ENCODE measurements at places on chromosomes 5 and 9.

DNA sequence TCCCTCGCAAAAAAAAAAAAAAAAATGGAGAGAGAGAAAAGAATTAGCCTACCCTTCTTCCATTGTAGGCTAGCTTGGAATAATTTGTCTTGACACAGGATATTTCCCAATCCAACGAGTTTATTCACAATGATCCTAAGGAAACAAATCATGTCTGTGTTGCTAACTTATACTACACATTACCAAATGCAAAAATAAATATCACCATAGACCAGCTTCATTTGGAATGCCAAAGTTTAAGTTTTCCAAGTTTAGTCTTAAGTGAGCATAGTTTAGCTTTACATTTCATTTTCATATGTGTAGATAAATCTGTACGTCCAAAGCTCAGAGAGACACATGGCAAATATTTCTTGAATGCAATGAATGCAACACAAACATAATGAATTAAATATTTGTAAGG lies 1106.2 kb upstream of the DMAC1 start:
- no peak for DNase-seq

DNA sequence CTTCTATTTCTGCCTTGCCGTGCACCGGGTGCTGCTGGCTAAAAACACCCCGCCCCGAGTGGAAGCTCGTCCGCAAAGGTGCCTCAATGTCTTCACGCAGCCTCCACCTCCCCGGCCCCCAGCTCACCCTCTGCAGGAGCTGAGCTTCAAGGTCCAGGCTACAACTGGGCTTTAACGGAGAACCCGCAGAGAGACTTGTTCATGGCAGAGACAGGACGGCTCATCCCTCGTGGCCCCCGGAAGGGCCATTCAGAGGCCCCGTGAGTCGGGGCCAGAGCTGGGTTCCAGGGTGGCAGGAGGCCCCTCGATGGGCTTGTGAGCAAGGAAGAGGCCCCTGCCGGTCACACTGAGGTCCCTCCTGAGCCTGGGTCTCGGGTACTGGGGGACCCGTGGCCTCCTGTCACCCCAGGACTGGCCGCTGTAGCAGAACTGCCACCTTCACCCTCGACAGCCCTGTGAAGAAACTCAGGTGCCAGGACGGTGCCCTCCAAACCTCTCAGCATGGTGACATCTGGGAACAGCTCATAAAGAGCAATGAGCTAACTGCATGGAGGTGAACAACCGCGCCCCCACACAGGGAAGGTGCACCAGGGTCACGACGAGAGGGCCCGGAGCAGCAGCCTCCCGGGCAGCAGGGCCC lies 58.0 kb upstream of the UBAC1 start:
- no peak for DNase-seq

GRCh38 chr5:111233052-111233374 lies 8.8 kb downstream of the CAMK4 start:
- DNase-seq: no peak

GRCh38 chr9:121698627-121699570 lies 47.5 kb downstream of the DAB2IP start:
- DNase-seq: no peak

- DNase-seq: no peak
Measured at GRCh38 chr9:68704814-68705530, at the start of gene PIP5K1B. PIP5K1B (plus strand) TSS chr9:68705240; CDS start chr9:68822615, 117,375 bp downstream.

DNA sequence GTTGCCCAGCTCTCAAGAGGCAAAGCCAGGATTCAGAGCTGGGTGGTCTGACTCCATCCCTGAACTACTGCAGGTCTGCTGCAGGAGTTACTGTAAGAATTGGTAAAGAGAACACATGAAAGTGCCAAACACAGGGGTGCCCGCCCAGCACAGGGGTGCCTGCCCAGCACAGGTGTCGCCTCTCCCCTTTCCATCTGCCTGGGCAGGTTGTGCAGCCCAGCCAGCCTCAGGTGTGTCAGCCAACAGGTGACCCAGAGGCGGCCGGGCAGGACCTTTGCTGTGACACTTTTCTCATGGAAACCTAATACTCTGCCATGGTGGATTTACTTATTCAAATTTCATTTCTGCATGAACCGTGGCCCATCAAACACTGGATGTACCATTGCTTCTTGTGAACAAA lies 289.7 kb upstream of the IRX4 start:
- no peak for DNase-seq

GRCh38 chr5:9156282-9156681 lies 389.6 kb downstream of the SEMA5A start:
- DNase-seq: no peak

Data from GM04503 (cell line).